Activated naive CD8-positive, alpha-beta T cell treated with anti-CD3 and anti-CD28 coated beads, Interleukin-2, amount 50 U/mL, for 16 hours (primary cell): ENCODE measurements at places on chromosomes 4 and X.

DNA sequence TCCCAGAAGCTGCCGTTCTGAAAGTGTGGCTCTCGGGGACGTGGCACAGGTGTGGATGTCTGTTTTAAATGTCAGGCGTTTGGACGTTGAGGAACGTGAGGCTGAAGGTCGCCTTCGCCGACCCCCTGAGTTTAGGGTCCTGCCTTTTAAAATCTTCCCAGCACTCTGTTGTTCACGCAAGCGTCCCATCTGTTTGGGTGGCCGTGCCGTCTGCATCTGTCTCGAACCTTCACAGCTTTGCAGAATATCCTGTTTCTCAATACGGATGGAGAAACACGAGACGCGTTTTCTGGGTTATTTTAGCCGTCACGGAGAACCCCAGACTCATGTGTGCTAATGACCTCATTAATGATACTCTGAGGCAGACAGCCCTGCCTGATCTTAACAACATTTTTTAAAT lies 31.5 kb downstream of the SHOX start:
- DNase-seq: no peak

GRCh38 chrX:21735038-21735767 lies 22.7 kb downstream of the SMPX start:
- DNase-seq: no peak

DNA sequence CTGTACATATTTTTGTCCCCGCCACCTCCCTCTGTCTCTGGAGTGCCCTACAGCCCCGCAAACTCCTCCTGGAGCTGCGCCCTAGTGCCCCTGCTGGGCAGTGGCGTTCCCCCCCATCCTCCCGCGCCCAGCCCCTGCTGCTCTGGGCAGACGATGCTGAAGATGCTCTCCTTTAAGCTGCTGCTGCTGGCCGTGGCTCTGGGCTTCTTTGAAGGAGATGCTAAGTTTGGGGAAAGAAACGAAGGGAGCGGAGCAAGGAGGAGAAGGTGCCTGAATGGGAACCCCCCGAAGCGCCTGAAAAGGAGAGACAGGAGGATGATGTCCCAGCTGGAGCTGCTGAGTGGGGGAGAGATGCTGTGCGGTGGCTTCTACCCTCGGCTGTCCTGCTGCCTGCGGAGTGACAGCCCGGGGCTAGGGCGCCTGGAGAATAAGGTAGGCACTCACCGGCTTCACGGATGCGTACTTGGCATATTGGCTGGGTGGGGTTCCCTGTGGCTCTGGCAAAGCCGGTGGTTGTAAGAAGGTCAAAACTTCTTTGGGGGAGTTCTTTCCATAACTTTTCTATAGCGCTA lies 653 bp downstream of the HHIP start:
- no peak for DNase-seq

GRCh38 chr4:17531538-17532285 lies 16.7 kb downstream of the CLRN2 start:
- no peak for DNase-seq

DNA sequence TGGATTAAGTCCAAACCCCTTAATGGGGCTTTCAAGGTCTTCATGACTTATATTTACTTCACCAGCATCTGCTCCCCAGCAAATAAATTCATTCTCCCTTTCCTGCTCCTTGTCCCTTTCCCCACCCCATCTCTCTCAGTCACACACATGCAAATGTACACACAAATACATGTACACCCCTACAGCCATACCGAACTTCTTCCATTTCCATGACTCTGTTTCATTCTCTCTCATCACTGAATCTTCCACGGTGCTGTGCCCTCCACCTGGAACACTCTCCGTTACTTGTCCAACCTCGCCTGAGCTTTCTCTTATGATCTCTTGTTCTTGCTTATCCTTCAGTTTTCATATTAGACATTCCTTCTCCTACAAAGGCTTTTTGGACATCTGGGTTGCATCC lies 22.0 kb upstream of the RPA4 start:
- DNase-seq: no peak

- no peak for DNase-seq
Observed at GRCh38 chrX:100081503-100081902, 328.6 kb downstream of the PCDH19 start.

DNA sequence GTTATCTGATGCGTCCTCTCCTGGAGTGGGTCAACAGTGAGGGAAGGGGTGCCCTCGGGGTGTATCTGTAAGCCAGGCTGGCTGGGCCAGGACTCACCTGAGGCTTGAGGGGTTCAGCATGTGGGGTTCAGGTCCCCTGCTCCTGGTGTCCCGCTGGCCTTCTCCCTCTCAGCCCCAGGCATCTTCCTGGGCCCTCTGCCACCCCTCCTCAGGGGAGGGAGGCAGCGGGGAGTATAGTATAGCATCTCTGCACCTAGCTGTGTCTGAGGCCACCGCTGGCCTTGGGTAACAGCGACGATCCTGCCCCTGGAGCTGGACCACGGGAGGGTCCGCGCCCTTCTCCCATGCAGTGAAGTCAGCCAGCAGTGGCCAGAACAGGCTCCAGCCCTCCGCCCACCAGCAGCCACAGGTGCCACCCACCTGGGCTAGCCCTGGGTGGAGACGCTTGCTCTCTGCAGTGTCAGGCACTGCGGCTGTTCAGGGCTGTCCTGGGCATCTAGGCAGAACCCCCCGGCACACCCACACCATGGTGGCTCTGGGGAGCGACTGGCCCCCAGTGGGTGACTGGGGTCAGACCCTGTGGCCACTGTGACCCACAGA lies 110.7 kb upstream of the NKX1-1 start:
- DNase-seq: no peak

GRCh38 chr4:156594624-156595023 lies 377.0 kb downstream of the PDGFC start:
- no peak for DNase-seq

- DNase-seq: no peak
Observed at GRCh38 chr4:53123819-53124218, 242.0 kb downstream of the SCFD2 start.

GRCh38 chr4:2642968-2643367 lies 106.5 kb downstream of the FAM193A start:
- no peak for DNase-seq

DNA sequence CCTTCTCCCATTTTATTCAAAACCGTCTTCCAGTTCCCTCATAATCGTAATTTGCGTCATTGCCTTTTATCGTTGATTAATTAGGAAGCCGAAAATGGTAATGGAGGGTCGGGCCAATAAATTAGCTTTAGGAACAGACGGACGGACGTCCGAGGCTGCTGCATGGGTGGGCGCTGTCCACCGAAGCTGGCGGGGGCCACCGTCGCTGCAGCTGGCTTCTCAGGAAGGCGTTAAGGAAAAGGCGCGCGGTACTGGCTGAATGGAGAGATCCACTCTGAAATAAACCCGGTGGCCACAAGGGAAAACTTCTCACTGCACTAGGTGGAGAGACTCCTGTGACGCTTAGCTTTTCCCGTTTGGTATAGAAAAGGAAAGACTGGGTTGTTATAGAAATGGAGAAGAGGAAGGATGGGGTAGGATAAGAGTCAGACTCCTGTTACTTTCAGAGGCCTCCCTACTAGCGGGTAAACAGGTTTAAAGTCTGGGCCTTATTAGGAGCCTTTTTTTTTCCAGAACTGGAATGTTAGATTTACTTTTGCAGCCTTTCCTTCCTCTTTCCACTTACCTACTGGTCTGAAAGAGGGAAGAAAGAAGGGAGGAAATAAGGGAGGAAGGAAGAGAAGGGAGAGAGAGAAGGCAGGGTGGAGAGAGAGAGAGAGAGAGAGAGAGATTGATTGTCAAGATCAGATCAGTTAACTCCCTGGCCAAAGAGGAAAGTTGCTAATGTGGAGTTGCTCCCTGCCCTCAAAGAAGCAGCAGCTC lies 11.3 kb upstream of the PRDM8 start:
- no peak for DNase-seq

- no peak for DNase-seq
Observed at GRCh38 chr4:7518871-7519637, 84.3 kb upstream of the PSAPL1 start.

GRCh38 chr4:189802884-189803283 lies 137.8 kb upstream of the FRG1 start:
- DNase-seq: no peak

DNA sequence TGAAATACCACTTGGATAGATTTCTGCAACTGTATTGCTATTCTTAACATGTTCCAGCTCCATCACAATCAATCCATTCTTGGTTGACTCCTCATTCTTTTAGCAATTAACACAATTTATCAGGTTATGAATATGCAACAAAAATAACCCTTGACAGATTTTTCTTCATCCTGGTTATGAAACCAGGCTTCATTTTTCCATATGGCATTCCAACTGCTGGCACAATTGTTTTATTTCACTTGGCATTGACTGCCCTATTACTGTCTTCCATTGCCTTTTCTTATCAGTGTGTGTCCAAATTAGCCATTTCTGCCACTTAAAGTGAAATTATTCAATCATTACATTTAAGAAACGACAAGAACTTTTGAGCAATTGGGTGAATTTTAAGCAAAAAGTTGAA lies 388.8 kb upstream of the EPHA5 start:
- DNase-seq: no peak

GRCh38 chrX:109384699-109385098 lies 97.2 kb downstream of the GUCY2F start:
- no peak for DNase-seq

- no peak for DNase-seq
Observed at GRCh38 chr4:118758293-118758692, 73.1 kb downstream of the METTL14 start.

- no peak for DNase-seq
Observed at GRCh38 chr4:124177647-124178425, 534.7 kb downstream of the ANKRD50 start.

DNA sequence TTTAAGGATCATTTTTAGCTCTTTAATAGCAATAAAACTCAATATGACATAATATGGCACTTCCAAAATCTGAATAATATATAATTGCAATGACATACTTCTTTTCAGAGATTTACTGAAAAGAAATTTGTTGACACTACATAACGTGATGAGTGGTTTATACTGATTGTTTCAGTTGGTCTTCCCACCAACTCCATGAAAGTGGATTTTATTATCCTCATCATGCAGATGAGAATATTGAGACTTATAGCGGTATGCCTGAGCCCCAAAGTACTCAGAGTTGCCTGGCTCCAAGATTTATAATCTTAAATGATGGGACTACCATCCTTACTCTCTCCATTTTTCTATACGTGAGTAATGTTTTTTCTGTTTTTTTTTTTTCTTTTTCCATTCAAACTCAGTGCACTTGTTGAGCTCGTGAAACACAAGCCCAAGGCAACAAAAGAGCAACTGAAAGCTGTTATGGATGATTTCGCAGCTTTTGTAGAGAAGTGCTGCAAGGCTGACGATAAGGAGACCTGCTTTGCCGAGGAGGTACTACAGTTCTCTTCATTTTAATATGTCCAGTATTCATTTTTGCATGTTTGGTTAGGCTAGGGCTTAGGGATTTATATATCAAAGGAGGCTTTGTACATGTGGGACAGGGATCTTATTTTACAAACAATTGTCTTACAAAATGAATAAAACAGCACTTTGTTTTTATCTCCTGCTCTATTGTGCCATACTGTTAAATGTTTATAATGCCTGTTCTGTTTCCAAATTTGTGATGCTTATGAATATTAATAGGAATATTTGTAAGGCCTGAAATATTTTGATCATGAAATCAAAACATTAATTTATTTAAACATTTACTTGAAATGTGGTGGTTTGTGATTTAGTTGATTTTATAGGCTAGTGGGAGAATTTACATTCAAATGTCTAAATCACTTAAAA lies 15.3 kb downstream of the ALB start:
- no peak for DNase-seq

- no peak for DNase-seq
Observed at GRCh38 chrX:45749375-45749774, 548.7 kb upstream of the DIPK2B start.

DNA sequence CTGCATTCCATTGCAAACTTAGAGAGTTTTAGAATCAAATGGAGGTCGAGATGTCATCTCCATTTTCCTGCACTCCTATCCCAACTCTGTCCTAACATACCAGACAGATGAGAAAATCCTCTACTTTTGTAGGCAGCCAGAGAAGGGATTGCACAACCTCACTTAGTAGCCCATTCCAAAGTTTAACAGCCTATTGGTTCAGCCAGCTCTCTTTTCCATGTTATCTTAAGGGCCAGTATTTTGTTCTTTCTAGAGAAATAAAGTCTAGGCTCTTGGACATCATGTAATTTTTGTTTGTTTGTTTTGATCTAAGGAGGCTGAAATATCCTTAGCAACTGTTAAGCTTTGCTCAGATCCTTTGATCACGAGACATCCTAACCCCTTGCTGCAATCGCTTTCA lies 173.0 kb downstream of the COX18 start:
- DNase-seq: no peak

- no peak for DNase-seq
Observed at GRCh38 chrX:40729598-40730584, 5.5 kb downstream of the MED14 start.

- DNase-seq: no peak
Observed at GRCh38 chr4:38534344-38535045, 129.5 kb upstream of the KLF3 start.

GRCh38 chrX:124348182-124348581 lies 1.8 kb downstream of the SH2D1A start:
- DNase-seq: no peak

GRCh38 chr4:22202975-22203710 lies 254.6 kb upstream of the KCNIP4 start:
- no peak for DNase-seq

- DNase-seq: no peak
Observed at GRCh38 chr4:153884325-153884724, 95.4 kb upstream of the SFRP2 start.

DNA sequence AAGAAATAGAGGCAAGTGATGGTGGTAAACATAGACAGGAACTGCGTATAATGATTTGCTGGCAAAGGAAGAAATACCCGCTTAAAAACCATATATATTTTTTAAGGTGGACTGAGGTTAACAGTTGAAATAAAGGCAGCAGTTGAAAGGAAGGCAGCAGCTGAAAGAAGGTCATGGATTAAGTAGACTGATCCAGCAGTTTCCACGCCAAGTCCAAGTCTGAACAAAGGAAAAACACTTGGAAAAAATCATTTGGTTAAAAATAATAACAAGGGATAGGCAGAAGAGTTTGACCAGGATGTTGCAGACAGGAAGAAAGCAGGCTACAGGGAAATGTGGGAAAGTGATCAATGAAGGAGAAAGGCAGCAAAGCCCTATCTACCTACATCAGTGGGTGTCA lies 93.6 kb downstream of the AMELX start:
- no peak for DNase-seq

GRCh38 chrX:122218666-122219065 lies 965.4 kb upstream of the GRIA3 start:
- DNase-seq: no peak

GRCh38 chrX:84216406-84216805 lies 28.4 kb upstream of the RPS6KA6 start:
- no peak for DNase-seq

GRCh38 chr4:17109126-17109525 lies 210.7 kb upstream of the LDB2 start:
- no peak for DNase-seq

DNA sequence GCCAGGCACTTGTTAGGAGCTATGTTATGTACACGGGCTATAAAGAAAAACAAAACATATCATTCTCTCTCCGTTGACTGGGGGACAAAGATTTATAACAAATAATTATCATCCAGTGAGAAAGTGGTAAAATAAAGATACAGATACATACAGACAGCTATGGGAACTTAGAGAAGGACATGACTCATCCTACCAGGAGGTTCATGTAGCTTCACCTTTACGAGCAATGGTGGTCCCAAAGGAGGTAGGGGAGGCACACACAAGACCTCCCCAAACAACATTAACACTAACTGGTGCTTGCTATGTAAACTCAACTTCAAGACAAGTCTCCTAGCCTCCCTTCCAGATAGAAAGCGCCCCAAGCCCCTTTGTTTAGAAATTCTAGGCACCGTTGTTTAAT lies 8.9 kb downstream of the AMBN start:
- no peak for DNase-seq
